ENCODE measurements at places on chromosomes 12 and 14. TPM values are rescaled to one million over a fixed set of nuclear protein-coding genes. Genes with fewer than 3 reads are reported as not detected.

The CAND1 gene
- 207 TPM for total RNA-seq

The ULK1 gene
- 14.9 TPM for total RNA-seq

The CIROP gene
- not detected for total RNA-seq

The POTEG gene
- total RNA-seq: not detected

The BDKRB1 gene
- total RNA-seq: not detected

The AKAP5 gene
- 4.5 TPM for total RNA-seq

The GPN3 gene
- 69.0 TPM for total RNA-seq
